NCI-H1694 (cell line): ENCODE measurements at places on chromosomes 16 and 17.

DNA sequence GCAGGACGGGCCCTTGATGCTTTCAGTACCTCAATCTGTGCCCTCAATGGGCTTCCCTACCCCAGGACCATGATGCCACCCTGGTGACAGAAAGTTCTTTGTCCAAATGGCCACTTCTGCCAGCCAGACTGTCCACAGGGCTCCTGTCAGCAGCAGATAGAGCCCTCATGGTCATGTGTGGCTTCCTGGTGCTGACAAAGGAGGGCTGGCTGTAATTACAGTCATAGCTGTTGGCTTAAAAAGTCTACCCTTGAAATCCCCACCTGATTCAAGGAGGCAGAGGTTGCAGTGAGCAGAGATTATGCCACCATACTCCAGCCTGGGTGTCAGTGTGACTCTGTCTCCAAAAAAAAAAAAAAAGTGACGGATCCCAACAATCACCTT, 3.3 kb downstream of the TRPV2 start:
- DNase-seq: no peak

GRCh38 chr16:79054211-79054984, 546.1 kb downstream of the MAF start:
- DNase-seq: no peak

- DNase-seq: peak; percentile 68
Measured at GRCh38 chr16:10514369-10515055, 65.9 kb downstream of the EMP2 start.

- no peak for DNase-seq
Measured at GRCh38 chr16:29962344-29962994, 590 bp downstream of the TMEM219 start.

- DNase-seq: no peak
Measured at GRCh38 chr17:38705523-38705802, 390 bp downstream of the MLLT6 start.

DNA sequence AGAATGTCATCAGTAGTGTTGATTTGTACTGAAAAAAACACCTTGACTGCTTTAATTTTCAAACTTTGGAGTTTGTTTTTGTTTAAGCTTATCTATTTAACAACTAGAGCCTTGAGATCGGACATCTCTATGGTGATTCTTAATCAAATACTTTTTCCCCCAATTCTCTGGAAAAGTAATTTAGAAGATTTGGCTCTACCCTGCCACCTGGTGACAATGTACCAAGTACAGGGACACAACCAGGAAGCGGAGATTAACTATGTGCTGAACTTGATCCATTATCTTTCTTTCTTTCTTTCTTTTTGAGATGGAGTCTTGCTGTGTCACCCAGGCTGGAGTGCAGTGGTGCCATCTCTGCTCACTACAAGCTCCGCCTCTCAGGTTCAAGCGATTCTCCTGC, 30.8 kb downstream of the USP43 start:
- DNase-seq: no peak

- no peak for DNase-seq
Measured at GRCh38 chr17:27551701-27552248, 79.2 kb upstream of the LGALS9 start.

- DNase-seq: no peak
Measured at GRCh38 chr16:74844041-74844980, 69.7 kb upstream of the FA2H start.

GRCh38 chr17:3998436-3998835, 34.2 kb upstream of the ATP2A3 start:
- no peak for DNase-seq

DNA sequence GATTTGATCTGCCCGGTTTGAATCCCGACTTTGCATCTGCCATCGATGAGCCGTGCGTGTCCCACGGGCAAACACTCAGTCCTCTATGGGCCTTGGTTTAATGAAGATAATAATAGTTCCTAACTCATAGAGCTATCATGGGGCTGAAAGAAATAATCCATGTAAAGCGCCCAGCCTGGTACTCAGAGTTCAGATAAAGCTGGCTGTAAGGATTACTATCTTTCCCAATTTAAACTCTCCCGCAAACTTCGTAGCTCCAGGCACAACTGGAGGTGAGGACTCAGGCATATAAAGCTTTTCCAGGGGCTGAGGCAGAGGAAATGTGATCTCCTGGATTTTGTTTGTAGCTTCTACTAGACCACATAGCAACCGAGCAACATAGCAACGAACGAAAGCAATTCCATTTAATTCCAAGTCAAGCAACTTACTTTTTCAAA, 16.3 kb downstream of the ALOX15 start:
- no peak for DNase-seq

GRCh38 chr17:40553694-40554534, 11.4 kb downstream of the CCR7 start:
- no peak for DNase-seq

GRCh38 chr16:50688083-50688482, 5.3 kb upstream of the NOD2 start:
- DNase-seq: no peak

DNA sequence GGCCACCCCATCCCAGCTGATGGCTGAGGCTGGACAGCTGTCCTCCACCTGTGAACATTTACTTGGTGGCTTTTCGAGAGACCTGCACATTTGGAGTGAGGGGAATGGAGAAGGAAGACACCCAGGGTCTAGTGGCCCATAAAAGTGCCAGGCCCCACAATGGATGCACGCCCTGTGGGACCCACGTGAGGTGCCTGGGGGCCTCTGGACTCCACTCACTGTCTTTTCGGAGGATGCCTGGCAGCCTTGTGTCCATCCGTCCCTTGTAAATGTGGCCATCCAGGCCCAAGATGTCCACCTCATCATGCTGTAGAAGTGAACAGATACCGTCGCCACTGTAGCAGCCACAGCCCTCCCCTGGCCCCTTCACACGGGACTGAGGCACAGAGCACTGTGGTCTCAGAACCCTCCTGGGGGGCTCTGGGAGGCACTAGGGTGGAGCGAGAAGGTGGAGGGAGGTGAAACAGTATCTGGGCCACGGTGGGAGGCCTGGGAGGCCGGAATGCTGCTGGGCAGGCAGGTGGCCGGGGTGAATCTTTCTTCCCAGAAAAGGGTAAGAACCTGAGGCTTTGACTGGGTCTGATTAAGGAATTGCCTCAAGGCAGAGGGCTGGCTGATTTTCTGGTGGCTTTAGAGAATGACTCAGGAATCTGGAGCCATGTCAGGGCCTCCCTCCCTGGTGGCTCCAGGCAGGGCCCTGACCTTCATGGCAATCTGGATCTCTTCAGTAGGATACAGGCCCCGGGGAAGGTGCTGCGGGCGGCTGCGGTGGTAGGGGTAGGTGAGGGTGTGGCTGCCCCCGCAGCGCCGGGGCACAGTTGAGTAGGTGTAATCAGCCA, 11.5 kb downstream of the UBALD2 start:
- no peak for DNase-seq

GRCh38 chr16:66503030-66503429, 46.9 kb downstream of the TK2 start:
- DNase-seq: no peak

DNA sequence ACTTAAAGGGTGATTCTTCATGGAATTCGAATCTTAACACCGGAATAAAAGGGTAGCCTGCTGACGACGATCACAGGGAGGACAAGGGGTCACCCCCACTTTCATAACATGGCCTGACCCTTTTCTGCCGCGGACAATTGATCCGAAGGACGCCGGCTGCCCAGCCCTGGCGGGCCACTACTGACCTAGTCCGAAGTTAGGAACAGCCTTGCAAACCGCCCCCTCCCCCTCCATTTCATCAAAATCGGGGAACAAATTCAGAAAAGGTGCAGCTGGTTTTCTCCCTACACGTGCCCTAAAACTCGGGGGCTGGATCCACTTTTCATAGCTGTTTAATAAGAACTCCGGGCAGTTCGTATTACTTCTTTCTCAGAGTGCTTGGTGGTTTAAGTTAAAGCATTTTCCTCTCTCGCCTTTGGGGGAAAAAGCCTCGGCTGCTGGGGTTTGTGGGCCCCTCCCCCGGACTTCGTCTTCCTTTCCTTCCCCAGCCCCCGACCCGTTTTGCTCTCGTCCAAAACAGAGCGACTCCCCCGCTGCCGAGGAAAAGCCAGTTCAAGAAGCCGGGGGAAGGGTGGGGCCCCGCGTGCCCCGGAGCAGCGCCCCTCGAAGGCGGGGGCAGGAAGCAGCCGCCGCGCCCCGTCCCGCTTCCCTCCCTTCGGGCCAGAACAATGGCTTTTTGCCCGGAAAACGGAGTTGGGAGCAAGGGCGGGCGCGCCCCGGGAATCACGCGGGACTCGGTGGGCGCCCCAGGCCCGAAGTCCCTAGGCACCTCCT, 641 bp upstream of the CBX2 start:
- peak; percentile 63 for DNase-seq

DNA sequence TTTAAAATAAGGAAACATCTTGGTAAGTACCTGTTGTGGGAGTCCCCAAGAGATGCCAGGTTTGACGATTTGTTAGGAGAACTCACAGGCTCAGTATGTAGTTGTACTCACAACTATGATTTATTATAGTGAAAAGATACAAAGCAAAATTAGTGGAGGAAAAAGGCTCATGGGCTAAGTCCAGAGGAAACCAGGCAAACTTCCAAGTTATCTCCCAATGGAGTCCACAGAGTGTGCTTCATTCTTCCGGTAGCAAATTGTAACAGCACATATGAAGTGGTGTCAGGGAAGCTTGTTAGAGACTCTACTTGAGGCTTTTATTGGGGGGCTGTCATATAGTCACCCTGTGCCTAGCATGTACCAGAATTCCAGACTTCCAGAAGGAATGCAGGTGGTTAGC, 2.3 kb downstream of the DDX19A start:
- DNase-seq: no peak

GRCh38 chr16:57235128-57236021, 9.7 kb upstream of the ARL2BP start:
- DNase-seq: no peak

DNA sequence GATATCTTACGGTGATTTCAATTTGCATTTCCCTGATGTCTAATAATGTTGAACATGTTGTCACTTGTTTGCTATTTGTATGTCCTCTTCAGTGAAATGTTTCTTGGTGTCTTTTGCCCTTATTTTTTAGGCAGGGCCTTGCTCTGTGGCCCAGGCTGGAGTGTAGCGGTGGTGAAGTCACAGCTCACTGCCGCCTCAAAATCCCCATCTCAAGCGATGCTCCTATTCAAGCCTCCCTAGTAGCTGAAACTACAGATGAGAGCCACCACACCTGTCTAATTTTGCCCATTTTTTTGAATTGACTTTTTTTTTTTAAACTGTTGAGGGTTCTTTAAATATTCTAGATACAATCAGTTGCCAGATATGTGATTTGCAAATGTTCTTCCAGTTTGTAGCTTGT, 8.3 kb downstream of the UBE2G1 start:
- DNase-seq: no peak

- no peak for DNase-seq
Measured at GRCh38 chr16:26717826-26718225, 348.9 kb upstream of the C16orf82 start.

GRCh38 chr16:10558746-10559641, 21.4 kb downstream of the EMP2 start:
- no peak for DNase-seq

GRCh38 chr17:60678118-60678444, 430 bp downstream of the BCAS3 start:
- no peak for DNase-seq

GRCh38 chr16:70649300-70649699, 2.9 kb downstream of the IL34 start:
- DNase-seq: no peak

- no peak for DNase-seq
Measured at GRCh38 chr17:61426482-61427304, 25.5 kb upstream of the TBX4 start.

DNA sequence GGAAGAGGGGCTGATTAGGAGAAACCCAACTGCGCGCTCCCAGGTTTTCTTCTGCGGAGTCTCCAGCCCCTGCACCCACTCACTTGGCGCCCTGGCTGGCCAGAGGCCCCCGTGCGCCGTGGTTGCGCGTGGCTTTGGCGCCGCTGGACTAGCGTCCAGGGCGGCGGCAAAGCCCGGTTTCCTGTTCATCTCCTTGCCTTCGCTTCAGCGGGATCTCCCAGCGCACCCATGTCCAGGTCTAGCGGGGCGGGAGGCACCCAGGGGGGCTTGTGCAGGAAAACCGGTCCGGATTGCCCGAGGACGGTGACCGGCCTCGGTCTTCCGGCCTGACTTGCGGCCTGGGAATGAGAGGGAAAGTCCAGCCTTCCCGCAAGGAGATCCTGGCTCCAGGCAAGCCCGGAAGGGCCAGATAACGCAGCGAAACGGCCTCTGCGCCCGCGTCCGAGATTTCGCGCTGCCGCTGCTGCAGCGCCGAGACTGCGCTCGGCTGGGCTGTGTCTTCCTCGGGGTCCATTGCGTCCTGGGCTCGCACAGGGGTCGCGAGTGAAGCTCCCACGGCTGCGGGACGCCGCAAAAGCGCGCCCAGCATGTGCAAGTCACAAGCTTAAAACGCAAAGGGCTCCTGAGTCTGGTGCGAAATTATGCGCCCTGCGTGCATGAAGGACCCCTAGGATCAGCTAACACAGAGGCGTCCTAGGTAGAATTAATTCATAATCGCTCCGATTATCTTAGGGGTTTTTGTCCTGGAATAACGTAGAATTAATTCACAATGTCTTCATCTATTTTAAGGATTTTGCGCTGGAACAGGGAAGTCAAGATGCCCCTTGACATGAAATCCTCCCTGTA, 5.7 kb downstream of the FOXF1 start:
- DNase-seq: no peak

GRCh38 chr17:75542728-75543336, 17.3 kb downstream of the LLGL2 start:
- no peak for DNase-seq

- DNase-seq: peak; percentile 27
Measured at GRCh38 chr17:8153525-8153956, 1.3 kb upstream of the PER1 start.

- DNase-seq: peak; percentile 59
Measured at GRCh38 chr17:82358465-82359350, at the start of gene TEX19. Gene TEX19, plus strand, starts transcription at chr17:82359247. Its CDS starts 2,904 bp downstream, at chr17:82362151.

GRCh38 chr16:17578981-17579874, 108.5 kb upstream of the XYLT1 start:
- peak; percentile 46 for DNase-seq

GRCh38 chr17:46851029-46851741, at the start of gene WNT9B:
Gene WNT9B, plus strand, starts transcription at chr17:46851583. Its CDS starts 56 bp downstream, at chr17:46851639.
- no peak for DNase-seq

GRCh38 chr17:35766903-35767510, 6.3 kb downstream of the C17orf50 start:
- peak; percentile 76 for DNase-seq

- DNase-seq: no peak
Measured at GRCh38 chr17:38687286-38687685, 12.5 kb upstream of the EPOP start.

GRCh38 chr17:27216836-27217235, 77.1 kb upstream of the WSB1 start:
- DNase-seq: no peak

GRCh38 chr16:49781401-49781800, 74.5 kb downstream of the ZNF423 start:
- no peak for DNase-seq
